Stimulated activated CD8-positive, alpha-beta memory T cell treated with anti-CD3 and anti-CD28 coated beads, Interleukin-7, amount 100 ng/mL, for 1 hour (primary cell): ENCODE measurements at places on chromosomes 11 and 22.

DNA sequence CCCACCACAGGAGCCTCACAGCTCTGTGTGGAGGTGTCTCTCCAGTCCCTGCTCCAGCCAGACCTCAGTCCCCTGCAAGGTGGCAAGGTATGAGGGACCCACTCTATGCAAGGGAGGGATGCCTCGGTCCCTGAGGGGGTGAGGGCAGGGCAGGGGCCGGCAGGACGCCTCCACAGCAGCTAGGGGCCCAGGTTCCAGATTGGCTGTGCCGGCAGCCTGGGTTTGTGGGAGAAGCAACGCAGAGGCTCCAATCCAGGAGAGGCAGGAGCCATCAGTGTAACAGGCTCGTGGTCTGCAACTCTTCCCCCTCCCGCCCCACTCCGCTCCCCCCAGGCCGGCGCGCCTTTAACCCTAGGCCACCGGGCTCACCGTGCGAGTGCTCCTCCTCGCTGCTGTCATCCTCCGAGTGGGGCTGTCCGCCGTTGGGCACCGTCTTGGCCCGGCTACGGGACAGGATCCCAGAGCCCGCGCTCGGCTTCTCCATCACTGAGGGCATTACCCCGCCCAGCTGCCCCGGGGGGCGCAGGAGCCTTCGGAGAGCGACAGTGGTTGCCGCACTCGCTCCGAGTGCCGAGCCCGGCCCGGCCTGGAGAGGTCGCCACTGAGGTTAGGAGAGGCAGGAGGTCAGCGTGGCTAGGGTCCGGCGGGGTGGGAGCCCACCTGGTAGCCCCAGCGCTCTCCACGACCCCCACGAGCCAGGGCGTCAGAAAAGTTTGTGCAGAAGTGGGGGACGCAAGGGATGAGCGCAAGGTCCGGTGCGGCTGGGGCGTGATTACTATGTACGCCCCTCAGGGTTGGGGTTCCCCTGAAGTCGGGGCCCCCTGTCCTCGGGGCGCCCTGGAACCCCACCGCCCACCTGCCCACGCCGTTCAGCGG lies 765 bp downstream of the RCOR2 start:
- DNase-seq, result no peak

DNA sequence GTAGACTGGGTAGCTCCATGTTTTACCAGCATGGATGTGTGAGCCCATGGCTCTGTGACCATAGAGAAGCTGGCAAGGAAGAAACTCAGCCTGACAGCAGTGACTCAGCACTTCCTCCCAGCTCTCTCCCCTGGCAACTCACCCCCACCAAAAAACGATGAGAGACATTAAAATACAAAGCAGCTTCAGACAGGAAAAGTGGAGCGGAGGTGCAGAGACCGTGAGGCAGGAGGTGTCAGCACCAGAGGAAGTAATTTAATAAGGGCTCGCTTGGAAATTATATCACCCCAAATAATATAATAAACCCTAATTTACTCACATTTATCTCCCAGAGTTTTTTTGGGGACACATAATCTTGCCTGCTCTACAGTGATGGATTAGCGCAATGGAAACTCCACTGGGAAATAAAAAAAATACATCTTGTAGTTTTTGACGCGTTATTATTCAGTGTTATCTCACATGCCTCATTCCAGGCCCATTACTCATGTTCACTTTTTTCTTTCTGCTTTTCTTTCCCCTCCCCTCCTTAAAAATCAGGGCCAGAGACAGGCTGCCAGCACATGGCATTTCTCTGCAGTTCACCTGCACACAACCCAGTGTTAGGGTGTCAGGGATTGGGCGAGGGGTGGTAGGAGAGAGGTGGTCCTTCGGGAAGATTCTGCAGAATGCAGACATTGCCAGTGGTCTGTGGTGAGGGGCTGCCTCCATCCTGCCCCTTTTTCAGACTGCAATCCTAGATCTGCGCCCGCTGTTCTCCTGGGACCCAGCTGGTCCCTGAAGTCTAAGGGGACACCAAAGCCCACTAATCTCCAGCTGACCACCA lies 170.8 kb downstream of the BUD13 start:
- DNase-seq, result no peak

- no peak for DNase-seq
These were observed 63.7 kb downstream of the PTPRJ start for GRCh38 chr11:48043991-48044512.

DNA sequence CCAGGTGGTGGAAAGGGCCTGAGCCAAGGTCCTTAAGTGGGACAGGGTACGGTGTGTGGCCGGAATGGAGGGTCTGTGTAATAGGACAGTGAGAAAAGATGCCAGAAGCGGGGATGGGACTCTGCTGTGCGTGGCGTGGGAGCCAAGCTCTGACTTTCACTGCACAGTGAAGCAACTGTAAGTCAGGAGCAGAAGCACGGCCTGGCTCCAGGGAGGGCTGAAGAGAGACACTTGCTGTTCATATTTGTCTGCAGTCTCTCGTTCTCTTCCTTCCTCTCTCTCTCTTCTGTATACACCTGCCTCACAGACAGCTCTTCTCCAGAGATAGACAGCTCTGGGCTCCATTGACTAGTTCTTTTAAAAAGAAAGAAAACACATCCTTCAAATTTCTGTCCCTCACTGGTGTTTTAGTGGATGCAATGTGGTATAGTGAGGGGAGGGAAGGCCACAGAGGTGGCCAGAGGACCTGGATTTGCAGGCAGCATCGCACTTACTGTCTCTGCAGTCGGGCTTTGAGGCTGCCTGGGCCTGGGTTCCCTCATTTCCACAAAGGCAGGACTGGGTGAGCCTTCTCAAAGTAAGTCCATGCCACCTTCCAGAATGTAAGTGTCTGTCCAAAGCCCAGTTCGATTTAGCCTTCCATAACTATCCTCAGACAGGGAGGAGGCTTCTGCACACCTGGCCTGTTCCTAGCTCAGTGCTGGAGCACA lies 2.1 kb downstream of the IL17RA start:
- no peak for DNase-seq

GRCh38 chr22:47784367-47784983 lies 1022.0 kb downstream of the TBC1D22A start:
- DNase-seq, result no peak

DNA sequence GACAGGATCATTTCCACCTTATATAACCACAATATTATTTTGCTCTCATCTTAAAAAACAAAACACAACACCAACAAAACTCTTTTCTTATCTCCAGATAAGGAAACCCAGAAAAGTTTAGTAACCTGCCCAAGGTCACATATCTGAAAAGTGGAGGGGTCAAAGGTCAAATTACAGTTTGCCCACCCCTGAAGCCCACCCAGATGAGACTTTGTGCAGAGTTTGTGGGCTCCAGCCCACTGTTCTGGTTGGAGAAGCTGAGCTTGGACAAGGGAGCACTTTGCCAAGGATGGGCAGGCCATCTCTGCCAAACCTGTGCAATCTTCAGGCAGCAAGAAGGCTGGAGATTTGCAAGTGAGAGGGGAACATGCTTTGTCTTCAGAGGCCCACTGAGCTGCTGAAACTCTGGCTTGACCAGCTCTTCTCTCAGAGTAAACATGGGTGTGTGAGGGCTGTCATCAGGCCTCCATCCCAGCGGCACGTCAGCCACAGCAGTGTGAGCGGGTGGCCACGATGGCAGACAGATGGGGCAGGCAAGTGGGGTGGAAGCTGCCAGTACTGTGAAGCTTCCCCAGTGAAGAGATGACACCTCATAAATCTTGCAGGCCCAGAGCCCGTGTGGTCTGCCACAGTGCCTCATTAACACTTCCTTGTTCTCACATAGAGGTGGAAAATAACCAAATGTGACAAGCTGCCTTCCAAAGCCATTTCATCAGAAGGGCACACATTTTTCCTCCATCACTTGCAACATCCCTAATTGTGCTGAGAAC lies 111.8 kb downstream of the CCDC81 start:
- DNase-seq, result peak; percentile 16

- DNase-seq, result no peak
These were observed 7.4 kb downstream of the SYT13 start for GRCh38 chr11:45278714-45279113.

DNA sequence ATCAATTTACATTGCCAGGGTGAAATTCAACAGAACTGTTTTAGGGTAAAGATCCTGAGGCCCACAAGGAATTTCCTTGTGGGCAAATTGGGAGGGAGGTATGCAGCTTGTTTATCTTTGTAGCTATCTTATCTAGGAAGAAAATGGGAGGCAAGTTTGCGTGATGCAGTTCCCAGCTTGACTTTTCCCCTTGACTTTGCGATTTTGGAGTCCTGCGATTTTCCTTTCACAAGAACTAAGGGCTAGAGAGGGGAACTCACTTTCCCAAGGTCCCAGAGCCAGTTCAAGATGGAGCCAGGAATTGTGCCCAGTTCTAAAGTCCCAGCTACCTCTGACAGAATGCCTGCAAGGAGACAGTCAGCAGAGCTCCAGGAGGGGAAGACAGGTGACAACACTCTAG lies 30.7 kb downstream of the RIBC2 start:
- no peak for DNase-seq

- DNase-seq, result no peak
These were observed 1233.8 kb upstream of the CNTN5 start for GRCh38 chr11:97786961-97787360.

GRCh38 chr11:118892964-118893363 lies 9.3 kb downstream of the CXCR5 start:
- no peak for DNase-seq

DNA sequence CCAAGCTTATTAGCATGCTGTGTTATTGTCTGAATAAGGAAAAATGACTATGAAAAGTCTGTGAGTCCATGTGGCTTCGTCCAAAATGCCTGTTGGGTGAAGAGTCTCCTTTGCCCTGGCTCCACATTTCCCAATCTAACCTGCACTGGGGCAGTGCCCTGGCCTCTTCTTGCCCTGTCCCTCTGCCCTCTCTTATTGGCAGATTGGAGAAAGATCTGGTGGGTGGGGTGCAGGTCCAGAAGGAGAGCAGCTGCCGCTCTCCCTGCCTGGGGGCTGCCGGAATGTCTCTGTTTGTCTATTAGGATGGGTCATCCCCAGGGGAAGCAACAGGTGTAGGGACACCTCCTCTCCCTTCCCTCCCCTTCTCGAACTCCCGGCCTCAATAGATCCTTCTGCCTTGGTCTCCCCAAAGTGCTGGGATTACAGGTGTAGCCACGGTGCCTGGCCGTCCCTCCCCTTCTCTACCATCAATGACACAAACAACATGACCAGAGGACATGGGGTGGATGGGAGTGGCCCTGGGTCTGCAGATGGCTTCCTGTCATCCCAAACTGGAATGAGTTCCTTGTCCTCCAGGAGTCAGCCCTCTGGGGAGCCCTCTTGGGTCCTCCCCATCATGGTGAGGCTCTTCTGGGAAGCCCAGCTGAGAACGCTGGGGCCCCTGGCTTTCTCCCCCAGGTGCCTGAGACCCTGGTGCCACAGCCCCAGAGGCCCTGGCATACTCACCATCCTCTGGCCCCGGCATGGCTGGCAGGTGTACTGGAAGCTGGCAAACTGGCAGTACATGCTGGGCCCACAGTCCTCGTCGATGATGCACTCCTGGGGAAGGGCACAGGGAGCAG lies 40.5 kb downstream of the DKK3 start:
- no peak for DNase-seq

- no peak for DNase-seq
These were observed 600.5 kb upstream of the TENM4 start for GRCh38 chr11:80041136-80042000.

- DNase-seq, result no peak
These were observed 174.8 kb downstream of the NELL1 start for GRCh38 chr11:20844216-20844615.

DNA sequence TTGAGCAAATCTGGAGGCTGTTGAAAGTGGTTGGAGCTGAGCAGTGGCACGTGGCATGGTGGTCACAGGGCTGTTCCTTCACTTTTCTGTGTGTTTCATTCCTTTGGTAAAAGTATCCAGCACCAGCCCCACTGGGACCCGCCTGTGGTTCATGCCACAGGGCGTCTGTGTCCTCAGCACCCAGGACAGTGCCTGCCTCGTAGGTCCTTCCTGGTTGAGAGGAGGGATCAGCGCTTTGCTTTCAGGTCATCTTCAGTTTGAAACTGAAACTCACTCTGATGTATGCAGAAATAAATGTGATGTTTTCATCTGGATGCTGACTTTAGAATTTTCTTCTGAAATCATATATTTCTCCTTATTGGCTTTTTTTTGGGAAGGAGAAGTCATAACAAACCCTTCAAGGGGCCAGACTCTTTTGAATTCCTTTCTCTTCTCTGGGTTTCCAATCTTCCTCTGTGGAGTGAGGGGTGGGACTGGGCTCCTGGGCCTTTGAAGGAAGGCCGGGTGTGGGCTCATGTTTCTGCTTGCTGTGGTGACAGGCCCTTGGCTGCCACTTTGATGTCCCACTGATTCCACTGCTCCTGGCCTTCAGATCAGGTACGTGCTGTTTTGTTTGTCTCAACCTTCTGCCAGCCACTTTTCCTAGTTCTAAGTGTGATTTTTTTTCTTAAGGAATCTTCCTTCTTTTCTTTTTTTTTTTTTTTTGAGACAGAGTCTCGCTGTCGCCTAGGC lies 26.2 kb downstream of the TBC1D22A start:
- DNase-seq, result no peak

DNA sequence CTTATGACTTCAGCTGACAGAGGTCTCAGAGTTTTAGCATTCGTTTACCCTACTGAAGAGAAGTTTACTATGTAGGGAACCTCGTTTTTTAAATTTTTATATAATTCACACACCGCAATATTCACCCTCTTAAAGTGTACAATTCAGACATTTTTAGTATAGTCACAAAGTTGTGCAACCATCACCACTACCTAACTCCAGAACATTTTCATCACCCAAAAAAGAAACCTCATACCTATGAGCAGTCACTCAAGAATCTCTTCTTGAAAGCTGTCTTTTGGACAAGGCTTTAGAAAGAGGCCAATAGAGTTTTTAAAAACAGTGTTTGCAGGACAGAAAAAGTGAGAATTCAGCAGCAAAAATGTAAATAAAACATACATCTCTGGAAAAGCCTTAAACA lies 39.5 kb upstream of the CLNS1A start:
- DNase-seq, result no peak

DNA sequence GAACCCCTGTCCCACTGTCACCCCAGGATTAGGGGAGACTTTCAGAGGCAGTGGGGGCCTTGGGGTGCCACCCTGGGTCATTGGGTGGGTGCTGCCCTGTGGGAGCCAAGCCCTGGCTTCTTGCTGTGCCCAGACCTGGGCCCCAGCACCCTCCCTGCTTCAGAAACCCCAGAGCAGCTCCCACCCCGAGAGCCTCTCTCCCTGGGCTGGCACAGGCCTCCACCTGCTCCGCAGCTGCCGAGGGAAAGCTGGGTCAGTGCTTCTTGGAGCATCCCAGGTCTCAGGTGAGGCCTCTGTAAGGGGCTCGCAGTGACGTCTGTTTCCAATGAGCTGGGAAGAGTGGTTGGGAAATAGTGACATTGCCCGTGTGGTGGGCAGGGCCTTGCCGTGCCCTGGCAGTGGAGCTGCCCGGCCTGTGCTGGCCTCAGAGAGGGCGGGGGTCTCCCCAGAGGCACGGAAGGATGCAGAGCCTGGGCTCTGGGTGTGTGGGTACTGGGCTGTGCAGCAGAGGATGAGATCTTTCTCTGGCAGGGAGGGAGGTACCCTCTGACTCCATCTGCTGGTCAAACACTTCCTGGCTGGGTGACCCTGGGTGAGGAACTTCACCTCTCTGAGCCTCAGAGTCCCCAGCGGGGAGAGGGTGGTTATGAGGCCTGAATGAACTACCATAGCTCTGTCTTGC lies 23.0 kb downstream of the C22orf23 start:
- DNase-seq, result no peak

GRCh38 chr11:32895471-32895870 lies 2.9 kb downstream of the QSER1 start:
- DNase-seq, result no peak

- DNase-seq, result no peak
These were observed 922.3 kb downstream of the BRD1 start for GRCh38 chr22:48905206-48905975.
